Chondrocyte (in vitro differentiated cells): ENCODE measurements at places on chromosomes 12 and 14. TPM values are rescaled to one million over a fixed set of nuclear protein-coding genes. Genes with fewer than 3 reads are reported as not detected.

GRCh38 chr12:76303989-76304460 lies 44.2 kb downstream of the BBS10 start:
- H3K27me3 ChIP-seq: no peaks in the 10 kb centered on the region
- H3K4me3 ChIP-seq: no peak overlapping the region
- H3K4me1 ChIP-seq: peaks cover 21% of the 10 kb centered on the region
- no peak for DNase-seq
- no peaks in the 10 kb centered on the region for H3K36me3 ChIP-seq

GRCh38 chr14:82755923-82756322 lies 1222.3 kb upstream of the SEL1L start:
- no peak for DNase-seq
- H3K4me1 ChIP-seq: no peaks in the 10 kb centered on the region
- no peak overlapping the region for H3K27ac ChIP-seq
- no peak overlapping the region for H3K4me3 ChIP-seq

GRCh38 chr14:88417594-88417993 lies 32.1 kb downstream of the SPATA7 start:
- H3K27ac ChIP-seq: no peak overlapping the region
- H3K4me3 ChIP-seq: no peak overlapping the region
- H3K36me3 ChIP-seq: peaks cover 50% of the 10 kb centered on the region
- no peak for DNase-seq
- no peaks in the 10 kb centered on the region for H3K27me3 ChIP-seq

DNA sequence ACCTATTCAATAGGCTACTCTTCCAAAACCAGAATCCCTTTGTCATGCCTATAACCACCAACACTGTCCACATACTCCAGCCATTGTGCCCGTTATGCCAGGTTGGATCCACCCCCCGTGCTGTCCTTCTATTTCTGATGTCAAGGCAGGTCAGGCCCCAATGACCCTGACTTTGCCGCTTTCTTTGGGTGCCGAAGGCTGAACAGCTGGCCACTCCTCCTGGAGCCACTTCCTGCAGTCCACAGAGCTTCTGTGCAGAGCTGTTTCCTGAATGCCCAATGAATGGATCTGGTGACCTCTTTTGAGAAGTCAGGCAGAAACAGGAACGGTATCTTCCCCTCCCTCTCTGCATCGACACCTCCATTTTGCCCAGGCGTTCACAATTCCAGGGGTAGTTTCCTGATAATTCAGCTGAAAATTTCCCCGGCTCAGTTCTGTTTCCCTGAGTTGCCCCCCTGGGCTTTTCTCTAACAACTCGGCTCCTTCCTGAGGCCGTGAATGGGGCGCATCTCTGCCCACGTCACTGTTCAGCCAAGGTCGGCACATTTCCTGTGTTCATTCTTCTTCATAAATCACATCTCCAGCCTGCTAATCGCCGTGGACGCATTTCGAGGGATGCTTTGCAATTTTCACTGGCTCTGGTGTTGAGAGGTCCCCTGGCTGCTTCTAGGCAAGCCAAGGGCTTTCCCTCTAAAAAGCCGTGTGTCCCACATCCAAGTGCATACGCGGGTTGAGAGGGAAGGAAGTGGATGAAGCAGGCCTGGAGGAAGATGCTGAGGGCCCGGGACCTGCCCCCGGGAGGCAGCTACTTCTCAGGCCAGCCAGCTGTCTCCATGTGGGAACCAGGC lies 86.5 kb downstream of the PAPOLA start:
- no peaks in the 10 kb centered on the region for H3K36me3 ChIP-seq
- H3K4me3 ChIP-seq: no peak overlapping the region
- DNase-seq: no peak
- peaks cover 14% of the 10 kb centered on the region for H3K27me3 ChIP-seq
- H3K27ac ChIP-seq: no peak overlapping the region

DNA sequence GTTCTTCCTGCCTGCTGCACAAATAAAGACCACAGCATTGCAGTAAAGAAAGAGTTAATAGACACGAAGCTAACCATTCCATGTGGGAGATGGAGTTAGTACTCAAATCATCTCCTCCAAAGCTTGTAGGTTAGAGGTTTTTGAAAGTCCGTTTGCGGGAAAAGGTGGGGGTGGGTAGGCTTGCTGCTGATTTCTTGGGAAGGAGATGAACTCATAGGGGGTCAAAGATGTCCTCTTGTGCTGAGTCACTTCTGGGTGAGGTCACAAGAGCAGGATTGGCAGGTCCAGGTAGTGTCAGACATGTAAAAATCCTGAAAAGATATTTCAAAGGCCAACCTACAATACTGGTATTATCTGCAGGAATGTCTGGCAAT lies 66.4 kb downstream of the PTHLH start:
- no peak overlapping the region for H3K27ac ChIP-seq
- no peaks in the 10 kb centered on the region for H3K36me3 ChIP-seq
- H3K4me1 ChIP-seq: peaks cover 9% of the 10 kb centered on the region
- DNase-seq: no peak

SAMD15 gene
- total RNA-seq: 1.2 to 3.3 TPM (median 1.4 TPM) in 3 replicates
